ENCODE measurements at places on chromosomes 11 and 22.
A peak's percentile ranks its signal among the peaks of the same experiment; 100 is the strongest.

- DNase-seq, result no peak
These were observed 1154.6 kb downstream of the JRKL start for GRCh38 chr11:97544431-97544830.

DNA sequence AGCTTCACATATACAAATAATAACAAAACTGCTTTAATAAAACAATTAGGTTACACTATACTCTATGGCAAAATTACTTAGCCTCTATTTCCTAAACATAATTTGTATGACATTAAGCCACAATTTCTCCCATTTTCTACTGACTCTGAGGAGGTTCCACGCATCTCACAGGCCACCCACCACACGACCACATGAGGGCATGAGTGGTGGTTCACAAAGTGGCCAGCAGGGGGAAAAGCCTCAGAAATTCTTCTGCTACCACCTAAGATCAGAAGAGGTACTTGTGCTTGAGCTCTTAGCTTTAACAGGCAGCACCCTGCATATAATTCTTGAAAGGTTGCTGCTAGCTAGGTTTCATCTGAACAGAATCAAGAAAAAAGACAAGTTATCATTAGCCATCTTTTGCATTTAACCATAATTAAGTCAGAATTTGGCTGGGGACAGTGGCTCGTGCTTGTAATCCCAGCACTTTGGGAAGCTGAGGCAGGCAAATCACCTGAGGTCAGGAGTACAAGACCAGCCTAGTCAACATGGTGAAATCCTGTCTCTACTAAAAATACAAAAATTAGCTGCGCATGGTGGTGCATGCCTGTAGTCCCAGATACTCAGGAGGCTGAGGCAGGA, 7.7 kb downstream of the LPXN start:
- DNase-seq, result peak; percentile 78

DNA sequence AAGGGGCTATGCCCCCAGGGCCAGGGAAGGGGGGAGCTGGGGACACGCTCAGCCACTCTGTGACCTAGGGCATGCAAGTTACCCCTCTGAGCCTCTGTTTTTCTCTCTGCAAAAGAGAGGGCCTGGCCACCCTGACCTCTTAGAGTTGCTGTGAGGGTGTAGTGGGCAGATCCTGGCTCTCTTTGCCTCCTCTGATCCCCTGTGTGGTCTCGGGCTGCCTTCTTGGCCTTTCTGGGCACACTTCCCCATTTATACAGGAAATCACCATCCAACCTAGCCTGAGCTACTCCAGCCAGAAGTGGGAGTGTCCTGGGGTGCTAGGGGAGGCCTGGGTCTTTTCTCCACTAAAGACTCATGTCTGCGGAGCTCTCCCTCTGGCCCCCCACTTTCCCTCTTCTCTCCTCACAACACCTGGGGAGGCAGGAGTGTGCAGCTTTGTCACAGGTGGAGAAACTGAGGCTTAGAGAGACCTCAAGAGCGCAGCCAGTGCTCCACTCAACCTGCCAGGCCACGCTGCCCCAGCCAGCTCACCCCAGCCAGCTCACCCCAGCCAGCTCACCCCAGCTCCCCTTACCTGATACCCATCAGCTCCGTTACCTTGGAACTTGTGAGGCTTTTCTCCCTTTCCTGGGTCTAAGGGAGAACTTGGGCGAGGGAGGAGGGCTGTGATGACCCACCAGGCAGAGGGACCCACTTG, 1.4 kb downstream of the AIFM3 start:
- DNase-seq, result no peak

DNA sequence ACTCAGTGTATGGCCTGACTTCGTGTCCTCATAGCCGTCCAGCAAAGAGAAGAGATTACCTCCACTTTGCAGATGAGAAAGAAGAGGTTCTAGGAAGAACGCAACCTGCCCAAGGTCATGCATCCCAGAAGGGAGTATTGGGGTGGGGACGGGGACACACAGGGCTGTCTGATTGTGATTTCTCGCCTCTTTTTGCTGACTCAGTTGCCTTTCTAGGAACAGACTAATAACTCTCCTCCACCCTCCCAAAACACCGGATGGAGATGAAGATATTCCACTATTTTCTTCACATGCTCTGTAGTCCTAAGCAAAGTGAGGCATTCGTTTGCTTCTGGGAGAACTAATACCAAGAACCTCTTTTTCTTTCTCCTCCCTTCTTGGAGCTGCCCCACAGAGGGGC, 529.3 kb downstream of the MIAT start:
- no peak for DNase-seq

DNA sequence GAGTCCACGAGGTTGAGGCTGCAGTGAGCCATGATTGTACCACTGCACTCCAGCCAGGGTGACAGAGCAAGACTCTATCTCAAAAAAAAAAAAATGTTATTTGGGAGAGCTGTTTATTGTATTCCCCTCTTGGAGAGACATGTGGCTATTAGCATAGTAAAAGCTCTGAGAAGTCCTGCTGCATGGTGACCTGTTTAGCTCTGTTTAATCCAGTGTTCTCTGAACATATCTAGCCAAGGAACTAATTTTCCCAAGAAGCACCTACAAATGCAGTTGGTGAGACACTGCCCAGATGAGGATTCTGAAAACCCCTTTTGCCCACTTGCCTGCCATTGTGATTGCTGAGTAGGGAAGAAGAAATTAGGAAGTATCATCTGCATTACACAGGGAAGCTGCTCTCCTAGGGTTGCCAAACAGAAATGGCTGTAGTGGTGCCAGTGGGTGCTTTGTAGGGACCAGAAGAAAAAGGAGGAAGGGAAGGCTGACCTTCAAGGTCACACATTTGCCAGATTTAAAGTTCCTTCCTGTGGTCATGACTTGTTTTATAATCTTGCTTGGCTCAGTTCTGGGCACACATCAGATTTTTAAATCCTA, 15.7 kb downstream of the TIMP3 start:
- DNase-seq, result no peak

- DNase-seq, result no peak
These were observed 22.4 kb downstream of the DERL3 start for GRCh38 chr22:23816156-23816976.

GRCh38 chr11:60785136-60785535, at the start of gene MS4A10:
TSS of gene MS4A10 (plus strand) at chr11:60785333. CDS start at chr11:60790336, 5,003 bp downstream.
- no peak for DNase-seq

DNA sequence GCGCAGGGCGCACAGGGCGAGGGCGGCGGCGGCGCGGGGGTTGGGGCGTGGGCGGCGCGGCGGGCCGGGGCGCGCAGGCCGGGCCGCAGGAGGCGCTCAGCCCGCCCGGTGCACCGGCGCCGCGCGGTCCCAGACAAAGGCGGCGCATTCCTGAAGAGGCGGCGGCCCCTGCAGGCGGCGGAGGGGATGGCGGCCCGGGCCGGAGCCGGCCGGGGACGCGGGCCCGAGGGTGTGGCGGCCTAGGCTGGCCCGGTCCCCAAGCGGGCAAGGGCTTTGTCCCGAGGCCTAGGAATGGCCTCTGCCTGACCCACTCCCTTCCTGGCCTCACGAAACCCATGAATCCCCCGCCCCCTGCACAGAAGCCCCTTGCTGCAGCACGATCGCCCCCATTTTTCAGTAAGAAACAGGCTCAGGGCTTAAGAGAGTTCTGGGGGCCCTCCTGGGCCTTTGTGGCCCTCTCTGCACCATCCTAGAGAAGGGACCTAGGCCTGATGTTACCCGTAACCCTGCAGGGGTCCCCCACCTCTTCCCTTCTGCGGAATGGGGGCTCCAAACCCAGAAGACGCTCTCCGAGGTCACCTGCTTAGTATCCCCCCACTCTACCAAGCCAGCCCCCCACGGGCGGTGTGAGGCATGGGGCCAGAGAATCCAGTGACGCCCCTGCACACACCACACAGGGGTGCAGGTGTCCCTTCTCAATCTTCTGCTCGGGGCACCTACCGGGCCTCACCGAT, at the start of gene RTN4R:
Gene RTN4R, minus strand, starts transcription at position 40 of the 734 bp plus-strand sequence. CDS start 226 bp downstream, outside the sequence.
- peak; percentile 52 for DNase-seq

DNA sequence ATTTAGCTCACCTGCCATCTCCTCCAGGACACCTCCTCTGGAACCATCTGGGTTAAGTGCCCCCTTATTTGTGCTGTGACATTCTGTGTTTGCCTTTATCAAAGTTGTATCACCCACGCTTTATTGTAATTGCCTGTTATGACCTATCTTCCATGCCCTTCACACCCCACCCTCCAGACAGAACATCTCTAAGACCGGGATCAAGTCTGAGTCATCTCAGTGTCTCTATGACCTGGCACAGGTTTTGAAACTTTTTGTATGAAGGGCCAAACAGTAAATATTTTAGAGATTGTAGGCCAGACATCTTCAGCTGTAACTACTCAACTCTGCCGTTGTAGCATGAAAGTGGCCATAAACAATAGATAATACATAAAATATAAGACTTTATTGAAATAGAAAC, 161.8 kb downstream of the SPON1 start:
- DNase-seq, result no peak

- no peak for DNase-seq
These were observed 10.0 kb downstream of the OR5B21 start for GRCh38 chr11:58497951-58498350.

- no peak for DNase-seq
These were observed 55.3 kb downstream of the TRMU start for GRCh38 chr22:46390652-46391301.

- DNase-seq, result no peak
These were observed 129.4 kb upstream of the PAX6 start for GRCh38 chr11:31940371-31941037.

GRCh38 chr11:94536386-94536785, 7.3 kb upstream of the FUT4 start:
- no peak for DNase-seq

DNA sequence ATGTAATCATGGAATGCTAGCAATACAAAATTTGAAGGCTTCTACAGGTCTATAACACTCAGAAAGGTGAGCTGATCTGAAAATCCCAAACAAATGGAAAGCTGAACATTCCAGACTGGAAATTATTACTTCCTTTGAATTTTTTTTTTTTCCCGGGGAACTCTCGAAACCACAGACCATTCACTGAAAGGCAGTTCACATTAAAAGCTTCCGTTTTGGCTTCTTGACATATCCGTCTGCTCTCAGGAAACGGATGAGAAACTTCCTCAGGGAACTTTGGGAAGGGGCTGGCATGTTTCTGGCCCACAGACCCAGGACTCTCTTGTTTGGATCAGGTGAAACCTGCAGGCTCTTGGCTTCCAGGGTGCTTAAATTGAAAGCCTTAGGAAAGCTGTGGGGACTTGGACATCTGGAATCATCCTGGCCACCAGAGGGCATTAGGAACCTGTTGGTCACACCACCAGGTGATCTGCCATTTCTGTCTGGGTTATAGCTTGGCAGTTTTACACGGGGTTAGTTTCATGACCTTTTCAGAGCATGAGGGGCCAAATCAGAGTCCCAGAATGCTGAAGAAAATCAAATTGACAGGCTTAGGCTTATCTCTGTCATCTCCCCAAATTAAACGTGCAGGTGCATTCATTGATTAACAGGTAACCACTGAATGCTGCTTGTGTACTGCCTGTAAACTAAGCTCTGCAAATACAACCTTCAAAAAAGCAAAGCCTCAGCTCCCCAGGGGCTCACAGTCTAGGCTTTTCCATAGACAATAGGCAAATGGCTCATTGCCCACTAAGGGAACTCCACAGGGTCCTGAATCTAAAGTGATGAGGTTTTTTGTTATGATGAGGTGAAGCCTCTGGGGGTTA, 22.7 kb upstream of the GRAMD1B start:
- DNase-seq, result peak; percentile 68

DNA sequence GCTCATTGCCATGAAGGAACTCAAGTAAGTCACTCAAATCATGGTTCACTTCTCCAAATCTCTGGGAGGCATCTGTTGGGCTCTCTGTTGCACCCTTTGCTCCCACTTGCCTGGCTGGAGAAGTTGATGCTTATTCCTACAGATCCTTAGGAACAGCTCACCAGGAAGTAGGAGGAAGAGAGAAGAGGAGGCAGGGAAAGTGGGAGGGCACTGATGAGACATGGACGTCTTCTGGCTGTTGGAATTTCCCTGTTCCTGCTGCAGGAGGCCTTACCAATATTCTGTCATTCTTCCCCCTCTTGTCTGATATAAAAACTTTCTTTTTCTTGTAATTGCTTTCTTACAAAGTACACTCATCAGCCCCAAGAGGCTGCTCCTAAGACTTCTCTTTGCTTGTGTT, 13.6 kb downstream of the POLR2F start:
- no peak for DNase-seq

DNA sequence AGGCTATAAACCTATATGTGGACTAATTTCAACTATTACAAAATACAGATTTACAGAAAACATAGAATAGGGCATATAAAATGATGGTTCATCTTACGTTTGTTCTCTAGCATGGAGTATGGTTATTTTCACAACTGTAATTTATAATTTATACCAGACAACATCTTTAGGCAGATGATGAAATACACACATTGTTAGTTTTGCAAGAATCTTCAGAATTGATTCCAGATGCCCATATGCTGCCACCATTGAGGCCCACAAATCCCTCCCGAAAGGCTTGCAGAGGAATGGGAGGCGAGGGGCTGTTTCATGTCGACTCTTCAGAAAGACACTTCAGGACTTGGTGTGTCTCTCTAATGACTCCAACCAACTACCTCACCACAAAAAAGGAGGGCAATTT, 6.2 kb downstream of the PTPN5 start:
- no peak for DNase-seq

DNA sequence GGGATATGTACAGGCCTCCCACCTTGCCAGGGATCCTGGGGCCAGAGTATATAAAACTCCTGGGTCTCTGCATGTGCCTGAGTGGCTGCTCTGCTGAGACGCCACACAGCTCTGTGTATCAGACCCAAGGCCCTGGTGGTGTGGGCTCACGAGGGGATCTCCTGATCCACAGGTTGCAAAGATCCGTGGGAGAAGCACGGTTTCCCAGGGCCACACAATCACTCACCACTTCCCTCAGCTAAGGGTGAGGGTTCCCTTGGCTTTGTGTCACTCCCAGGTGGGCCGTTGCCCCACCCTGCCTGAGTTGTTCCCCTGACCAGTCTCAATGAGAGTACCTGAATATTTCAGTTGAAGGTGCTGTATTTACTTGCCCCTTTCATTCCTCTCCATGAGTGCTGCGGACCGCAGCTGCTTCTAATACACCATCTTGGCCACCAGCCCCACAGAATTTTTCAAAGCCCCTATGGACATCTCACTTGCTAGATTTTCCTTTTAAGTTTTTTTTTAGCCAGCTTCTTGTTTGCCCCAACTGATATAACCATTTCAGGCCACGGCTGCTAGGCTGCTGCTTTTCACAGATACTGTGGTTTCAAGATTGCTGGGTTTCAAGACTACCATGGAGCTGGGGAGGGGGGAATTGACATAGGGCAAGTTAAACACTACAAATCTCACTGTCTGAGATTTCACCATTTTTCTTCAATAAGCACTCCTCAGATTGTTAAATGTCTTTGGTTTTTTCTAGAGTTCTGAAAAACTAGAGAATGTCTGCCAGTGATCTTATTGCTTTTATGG, 13.7 kb upstream of the DEPDC7 start:
- no peak for DNase-seq

GRCh38 chr11:35550374-35551036, 25.1 kb upstream of the PAMR1 start:
- DNase-seq, result no peak

- no peak for DNase-seq
These were observed 23.8 kb downstream of the DIXDC1 start for GRCh38 chr11:111960916-111961315.

DNA sequence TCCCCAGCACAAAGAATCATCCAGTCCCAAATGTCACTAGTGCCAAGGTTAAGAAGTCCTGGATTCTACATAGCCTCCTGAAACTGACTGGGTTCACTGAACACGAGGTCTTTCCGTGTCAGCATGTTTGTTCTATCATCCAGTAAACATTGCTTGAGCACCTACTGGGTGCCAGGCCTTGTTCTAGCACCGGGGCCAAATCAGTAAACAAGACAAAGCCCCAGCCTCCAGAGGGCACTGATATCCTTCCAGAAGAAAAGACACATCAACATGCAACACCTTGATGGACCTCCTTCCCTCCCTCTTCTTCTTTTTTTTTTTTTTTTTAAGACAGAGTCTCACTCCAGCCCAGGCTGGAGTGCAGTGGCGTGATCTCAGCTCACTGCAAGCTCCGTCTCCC, 26.9 kb downstream of the TPST2 start:
- DNase-seq, result peak; percentile 33

Data from CD4-positive, alpha-beta T cell treated with Interleukin-1 beta for 1 hour (primary cell).